Naive thymus-derived CD4-positive, alpha-beta T cell (primary cell): ENCODE measurements at places on chromosomes 4 and X.

GRCh38 chr4:32645653-32646052 lies 1925.5 kb downstream of the PCDH7 start:
- no peak for DNase-seq

GRCh38 chrX:11499076-11500044 lies 166.4 kb downstream of the ARHGAP6 start:
- no peak for DNase-seq

- no peak for DNase-seq
Measured at GRCh38 chrX:113950081-113950678, 633.7 kb upstream of the HTR2C start.

DNA sequence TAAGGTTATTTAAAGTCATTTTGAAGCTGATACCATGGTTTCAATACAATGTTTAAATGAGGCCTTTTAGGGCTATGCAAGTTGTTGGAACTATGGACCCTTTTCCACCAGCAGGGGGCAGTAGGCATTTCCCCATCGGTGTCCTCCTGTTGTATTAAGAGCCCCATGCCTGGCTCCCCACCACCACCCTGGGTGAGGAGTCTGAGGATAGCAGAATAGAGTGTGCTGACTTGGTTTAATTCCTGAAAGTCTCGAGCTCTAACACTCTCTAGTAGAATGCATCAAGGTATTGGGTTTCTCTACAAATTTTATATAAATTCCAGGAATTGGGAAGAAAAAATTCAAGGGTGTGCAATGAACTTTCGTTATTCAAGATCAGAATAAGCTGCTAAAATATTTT lies 234.8 kb upstream of the JADE1 start:
- DNase-seq, result peak; percentile 54

- peak; percentile 17 for DNase-seq
Measured at GRCh38 chrX:40877887-40878286, 142.5 kb upstream of the MED14 start.

DNA sequence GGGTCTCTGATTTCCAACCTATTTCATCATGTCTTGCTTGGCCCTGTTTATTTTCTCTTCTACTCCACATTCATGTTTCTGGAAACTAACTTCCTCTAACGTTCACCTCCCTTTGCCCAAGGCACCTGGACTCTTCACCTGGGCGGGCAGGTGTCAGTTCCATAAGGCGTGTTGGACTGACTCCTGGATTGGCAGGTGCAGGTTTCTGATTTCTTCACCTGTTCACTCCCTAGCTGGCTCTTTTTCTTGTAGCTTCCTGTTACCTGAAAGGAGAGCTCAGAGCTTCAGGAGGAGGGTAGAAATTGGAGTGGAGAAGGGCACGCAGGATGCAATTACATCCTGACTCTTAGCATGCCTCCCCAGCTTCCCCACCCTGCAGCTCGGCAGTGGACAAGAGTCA lies 350.8 kb upstream of the KLF3 start:
- no peak for DNase-seq

DNA sequence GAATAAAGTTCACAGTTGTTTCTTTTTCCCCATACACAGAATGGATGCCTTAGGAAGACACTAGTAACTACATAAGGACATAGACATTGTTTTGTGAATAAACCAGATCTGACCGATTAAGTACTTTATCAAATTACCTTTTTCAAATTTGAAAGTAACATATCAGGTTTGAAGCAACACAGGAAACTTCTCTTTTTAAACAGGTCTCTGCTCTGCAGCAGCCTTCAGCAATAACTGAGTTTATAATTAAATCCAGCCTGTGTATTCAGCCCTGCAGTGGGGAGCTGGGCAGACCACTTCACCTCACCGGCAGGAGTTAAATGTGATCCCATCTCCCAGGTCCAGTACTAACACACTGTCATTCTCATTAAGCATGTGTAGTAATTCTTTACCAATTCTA lies 68.3 kb upstream of the ATOH1 start:
- DNase-seq, result no peak
